ENCODE measurements at places on chromosomes 16 and 17. TPM values are rescaled to one million over a fixed set of nuclear protein-coding genes. Genes with fewer than 3 reads are reported as not detected.

The TCAP gene
- 20.7 TPM for total RNA-seq

The NPIPB9 gene
- total RNA-seq, result 6.3 TPM

The CCT6B gene
- 3.2 TPM for total RNA-seq

The NCOR1 gene
- 112 TPM for total RNA-seq

The TBC1D26 gene
- total RNA-seq, result 0.49 TPM

The SOX9 gene
- 33.4 TPM for total RNA-seq

The CLDN6 gene
- 0.59 TPM for total RNA-seq

The HOXB5 gene
- 0.59 TPM for total RNA-seq

The PYY gene
- not detected for total RNA-seq

The SPATA32 gene
- not detected for total RNA-seq

The RGS11 gene
- 2.4 TPM for total RNA-seq

The CD300H gene
- 0.79 TPM for total RNA-seq

The TBKBP1 gene
- total RNA-seq, result 10.2 TPM

The SRP68 gene
- 48.8 TPM for total RNA-seq

The TBC1D28 gene
- not detected for total RNA-seq

The C1QL1 gene
- 0.20 TPM for total RNA-seq

The MYH8 gene
- total RNA-seq, result 442 TPM

The TMEM114 gene
- not detected for total RNA-seq

The TMC7 gene
- total RNA-seq, result 1.2 TPM

Data from skin of body (tissue), 3 donors.